Spleen (tissue), 13 donors: ENCODE measurements at places on chromosomes 2 and 18. TPM values are rescaled to one million over a fixed set of nuclear protein-coding genes. Genes with fewer than 3 reads are reported as not detected.

- no peak for DNase-seq
Observed at GRCh38 chr2:75415111-75415626, 145.6 kb downstream of the EVA1A start.

DNA sequence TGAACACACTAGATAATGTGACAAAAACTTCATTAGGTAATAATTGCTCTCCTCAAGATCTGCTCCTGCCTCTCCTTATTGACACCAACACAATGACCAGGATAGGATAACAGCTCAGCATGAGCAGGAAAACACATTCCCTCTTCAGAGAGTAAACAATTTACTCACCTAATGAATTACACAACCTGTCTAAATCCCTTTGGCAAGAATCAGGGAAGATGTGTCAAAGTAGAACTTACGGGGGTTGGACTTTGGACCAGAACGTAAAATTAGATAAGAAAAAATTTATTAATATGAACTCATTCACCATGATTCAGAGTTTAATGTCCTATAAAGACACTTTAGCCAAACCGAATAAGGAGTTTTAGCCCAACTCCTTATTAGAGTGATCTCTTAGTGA is 512.2 kb downstream of the SATB2 start:
- no peak for DNase-seq

DNA sequence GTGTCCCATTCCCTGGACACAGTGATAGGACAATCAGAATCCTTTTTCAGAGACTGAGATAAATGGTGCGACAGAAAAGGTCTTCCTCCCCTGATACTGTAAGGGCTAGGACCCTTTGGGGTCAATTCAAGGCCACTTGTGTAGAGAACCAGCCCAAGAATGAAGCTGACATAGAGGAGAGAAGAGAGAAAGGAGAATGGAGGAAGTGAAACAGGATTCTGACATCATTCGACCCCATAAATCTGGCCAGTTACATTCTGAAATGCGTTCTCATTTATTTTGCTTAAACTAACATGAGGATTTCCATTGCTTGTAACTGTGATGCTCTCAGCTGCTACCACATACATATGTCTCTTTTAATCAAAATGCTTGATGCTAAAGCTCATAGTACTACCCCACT is 148.1 kb downstream of the TMEM163 start:
- no peak for DNase-seq

DNA sequence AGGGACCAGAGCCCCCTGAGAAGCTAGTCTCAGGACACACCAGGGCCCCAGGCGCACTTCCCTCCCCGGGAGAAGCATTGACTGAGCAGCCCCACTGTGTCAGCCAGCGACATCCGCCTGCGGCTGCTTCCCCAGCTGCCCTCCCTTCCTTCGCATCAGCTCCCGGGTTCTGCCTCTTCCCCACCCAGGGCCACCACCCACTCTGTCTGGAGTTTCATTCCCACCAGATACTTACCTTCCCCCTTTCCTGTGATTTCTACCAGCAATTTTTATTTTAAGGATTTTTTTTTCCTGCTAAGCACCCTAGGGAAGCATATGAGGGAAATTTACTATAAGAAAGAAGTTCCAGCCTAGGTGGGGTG is 99.2 kb downstream of the SMAD7 start:
- DNase-seq: no peak

GRCh38 chr18:63199743-63200241 is 119.8 kb downstream of the BCL2 start:
- DNase-seq: no peak

DNA sequence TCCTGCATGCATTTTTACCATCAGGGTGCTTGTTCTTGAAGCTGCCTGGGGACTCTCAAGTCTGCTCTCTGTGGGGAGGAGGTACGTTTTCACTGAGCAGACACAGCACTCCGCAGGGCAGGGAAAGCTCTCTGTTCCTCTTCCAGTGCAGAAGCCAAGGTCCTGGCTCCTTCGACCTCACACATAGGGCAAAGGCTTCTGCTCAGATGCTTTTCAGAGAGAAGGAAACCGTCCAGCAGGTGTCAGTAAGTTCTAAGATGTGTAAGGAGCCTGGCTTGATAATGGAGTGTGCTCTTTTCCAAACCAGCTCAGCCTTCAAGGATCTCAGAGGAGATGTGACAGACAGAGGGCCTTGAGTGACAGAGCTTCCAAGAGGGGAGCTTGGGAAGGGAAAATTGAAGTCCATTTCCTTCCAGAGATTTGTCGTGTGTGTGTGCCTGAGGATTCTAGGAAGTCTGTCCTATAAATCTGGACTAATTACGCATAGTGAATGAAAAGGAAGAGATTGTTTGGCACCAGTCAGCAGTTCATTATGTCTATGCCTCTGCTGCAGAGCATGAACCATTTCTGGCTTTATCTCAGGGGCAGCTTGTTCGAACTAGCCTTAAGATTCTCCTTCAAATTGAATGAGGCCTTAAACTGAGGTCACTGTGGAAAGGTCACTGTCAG is 67.3 kb upstream of the UPP2 start:
- DNase-seq: no peak

GRCh38 chr2:171706152-171706803 is 19.0 kb downstream of the DYNC1I2 start:
- no peak for DNase-seq

Gene SRBD1
- 34.7 TPM for total RNA-seq

GRCh38 chr2:42102024-42102590 is 54.3 kb downstream of the PKDCC start:
- DNase-seq: peak; percentile 96

DNA sequence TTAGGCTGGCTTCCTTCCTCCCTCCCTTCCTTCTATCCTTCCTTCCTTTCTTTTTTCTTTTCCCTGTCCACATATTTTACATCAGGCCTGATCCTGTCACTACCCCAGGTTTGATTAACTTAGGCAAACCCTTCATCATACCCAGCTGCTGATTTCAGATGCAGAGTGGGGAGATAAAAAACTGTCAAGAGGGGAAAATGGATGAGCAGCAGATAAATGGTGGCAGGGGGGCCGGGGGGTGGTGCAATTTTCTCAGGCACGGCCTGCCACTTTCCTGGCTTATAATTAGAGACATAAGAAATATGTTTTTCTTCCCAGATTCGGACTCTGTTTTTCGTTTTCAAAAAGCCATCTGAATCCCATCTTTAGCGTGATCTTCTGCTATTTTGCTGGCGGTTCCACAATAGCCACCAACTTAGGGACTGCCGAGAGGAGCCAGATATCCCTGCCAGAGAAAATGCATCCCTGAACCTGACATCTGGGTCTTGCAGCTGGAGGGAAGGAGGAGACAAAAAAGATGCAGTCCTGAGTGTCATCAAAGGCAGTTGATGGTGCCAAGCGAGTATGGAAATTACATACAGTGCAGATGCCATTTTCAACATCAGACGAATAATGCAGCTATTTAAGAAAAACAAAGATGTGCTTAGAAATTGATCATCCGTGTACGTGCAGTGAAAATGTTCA is 49.9 kb downstream of the CXCR4 start:
- no peak for DNase-seq

Gene TMEM247
- not detected for total RNA-seq

- no peak for DNase-seq
Observed at GRCh38 chr2:16881122-16881521, 215.5 kb upstream of the CYRIA start.

Gene KLF7
- total RNA-seq: 26.2 TPM

Gene ITGB6
- total RNA-seq: not detected

Gene MC2R
- not detected for total RNA-seq

DNA sequence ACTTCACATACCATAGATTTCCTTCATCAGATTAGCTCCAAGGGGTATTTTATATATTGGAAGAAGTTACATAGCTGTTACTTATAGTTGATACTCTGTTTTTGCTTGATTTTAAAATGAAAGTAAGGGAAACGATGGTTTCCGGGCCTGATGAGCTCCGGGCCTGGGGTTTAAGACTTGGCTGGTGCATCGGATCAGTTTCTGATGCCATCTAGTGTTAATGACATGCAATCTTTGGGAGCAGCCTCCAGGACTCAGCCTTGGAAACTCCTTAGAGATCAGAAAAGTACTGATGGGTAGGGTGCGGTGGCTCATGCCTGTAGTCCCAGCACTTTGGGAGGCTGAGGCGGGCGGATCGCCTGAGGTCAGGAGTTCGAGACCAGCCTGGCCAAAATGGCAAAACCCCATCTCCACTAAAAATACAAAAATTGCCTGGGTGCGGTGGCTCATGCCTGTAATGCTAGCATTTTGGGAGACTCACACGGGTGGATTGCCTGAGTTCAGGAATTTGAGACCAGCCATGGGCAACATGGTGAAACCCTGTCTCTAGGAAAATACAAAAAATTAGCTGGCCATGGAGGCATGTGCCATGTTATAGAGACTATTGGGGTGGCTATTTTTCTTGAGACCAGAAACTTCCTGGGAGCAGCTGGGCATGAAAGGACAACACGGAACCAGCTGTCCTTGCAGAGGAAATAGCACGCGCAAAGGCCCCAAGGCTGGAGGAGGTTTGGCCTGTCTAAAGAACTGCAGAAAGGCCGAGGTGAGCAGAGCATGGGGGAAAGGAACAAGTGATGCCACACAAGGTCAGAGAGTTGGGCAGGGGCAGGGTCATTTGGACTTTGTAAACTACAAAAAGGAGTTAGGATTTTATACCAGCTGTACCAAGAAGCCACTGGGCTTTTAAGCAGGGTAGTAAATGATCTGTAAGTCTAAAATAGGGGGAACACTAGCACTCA is 46.9 kb upstream of the CNOT11 start:
- DNase-seq: no peak

DNA sequence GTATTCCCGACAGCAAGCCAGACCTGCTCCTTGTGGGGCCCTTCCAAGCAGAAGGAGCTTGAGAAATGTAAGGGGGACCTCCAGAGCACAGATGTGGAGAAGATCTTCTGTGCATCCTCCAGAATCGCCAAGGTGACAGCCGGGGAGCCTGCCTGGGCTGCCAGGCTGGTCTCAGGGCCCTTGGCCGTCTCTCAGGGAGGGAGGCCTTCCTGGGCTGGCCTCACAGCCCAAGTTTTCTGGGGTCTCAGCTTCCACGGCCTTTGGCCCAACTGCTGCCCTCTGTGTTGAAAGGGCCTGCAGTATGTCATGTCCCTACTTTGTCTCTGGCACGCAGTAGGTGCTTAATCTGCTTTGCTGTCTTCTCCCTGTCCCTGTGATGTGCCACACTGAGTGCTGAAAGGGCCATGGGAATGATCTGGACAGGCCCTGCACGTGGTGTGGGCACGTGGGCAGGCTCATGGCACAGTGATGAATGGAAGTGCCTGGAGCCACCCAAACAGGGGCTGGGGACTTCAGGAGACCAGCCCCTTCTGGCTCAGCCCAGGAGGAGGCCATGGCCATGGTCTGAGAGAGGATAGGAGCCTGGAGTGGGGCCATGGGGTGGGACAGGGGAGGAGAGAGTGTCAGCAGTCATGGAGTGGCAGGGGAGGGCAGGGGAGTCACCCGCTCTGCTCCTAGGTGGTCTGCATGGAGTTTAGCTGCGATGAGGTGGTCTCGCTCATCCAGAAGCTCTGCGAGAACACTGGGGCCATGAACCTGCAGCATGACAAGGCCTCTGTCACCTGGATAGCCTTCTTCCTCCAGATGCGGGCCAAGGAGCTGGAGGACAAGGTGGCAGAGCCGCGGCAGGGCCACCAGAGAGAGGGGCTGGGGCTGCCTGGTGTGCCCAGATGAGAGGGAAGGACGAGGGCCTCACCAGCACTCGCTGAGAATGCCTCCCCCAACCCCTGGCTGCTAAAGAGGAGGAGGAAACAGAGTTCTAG is 35.4 kb downstream of the HJURP start:
- peak; percentile 60 for DNase-seq

Gene GCFC2
- 13.1 TPM for total RNA-seq

Gene SCYGR4
- not detected for total RNA-seq

- DNase-seq: no peak
Observed at GRCh38 chr2:24083567-24084385, 858 bp downstream of the TP53I3 start.

Gene AGXT
- total RNA-seq: 4.3 TPM

Gene GALNT14
- 3.7 TPM for total RNA-seq

Gene UPP2
- not detected for total RNA-seq

Gene R3HDM1
- total RNA-seq: 26.1 TPM

GRCh38 chr18:28637897-28638296 is 461.0 kb upstream of the CDH2 start:
- DNase-seq: no peak

GRCh38 chr2:193943406-193943960 is 1713.5 kb upstream of the SLC39A10 start:
- DNase-seq: no peak

- DNase-seq: no peak
Observed at GRCh38 chr2:162435676-162436075, 91.7 kb downstream of the GCA start.

DNA sequence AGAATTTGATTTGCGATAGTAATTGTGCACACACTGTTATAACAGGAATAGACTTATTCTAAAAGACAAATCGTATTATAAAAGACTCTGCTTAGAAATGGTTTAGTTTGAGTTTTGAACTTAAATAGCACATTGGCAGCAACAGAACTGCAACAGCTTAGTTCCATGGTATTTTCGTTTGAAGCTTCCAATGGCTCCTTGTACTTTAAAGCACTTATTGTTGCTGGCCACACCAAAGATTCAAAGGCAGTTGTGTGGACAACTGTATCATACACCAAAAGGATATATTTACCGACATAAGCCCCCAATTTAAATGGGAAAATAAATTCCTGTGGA is 627 bp downstream of the WIPF1 start:
- DNase-seq: no peak

- no peak for DNase-seq
Observed at GRCh38 chr2:66790651-66791181, 355.8 kb downstream of the MEIS1 start.

Gene ST6GAL2
- total RNA-seq: not detected

GRCh38 chr2:79271456-79271855 is 111.9 kb upstream of the REG3A start:
- no peak for DNase-seq

DNA sequence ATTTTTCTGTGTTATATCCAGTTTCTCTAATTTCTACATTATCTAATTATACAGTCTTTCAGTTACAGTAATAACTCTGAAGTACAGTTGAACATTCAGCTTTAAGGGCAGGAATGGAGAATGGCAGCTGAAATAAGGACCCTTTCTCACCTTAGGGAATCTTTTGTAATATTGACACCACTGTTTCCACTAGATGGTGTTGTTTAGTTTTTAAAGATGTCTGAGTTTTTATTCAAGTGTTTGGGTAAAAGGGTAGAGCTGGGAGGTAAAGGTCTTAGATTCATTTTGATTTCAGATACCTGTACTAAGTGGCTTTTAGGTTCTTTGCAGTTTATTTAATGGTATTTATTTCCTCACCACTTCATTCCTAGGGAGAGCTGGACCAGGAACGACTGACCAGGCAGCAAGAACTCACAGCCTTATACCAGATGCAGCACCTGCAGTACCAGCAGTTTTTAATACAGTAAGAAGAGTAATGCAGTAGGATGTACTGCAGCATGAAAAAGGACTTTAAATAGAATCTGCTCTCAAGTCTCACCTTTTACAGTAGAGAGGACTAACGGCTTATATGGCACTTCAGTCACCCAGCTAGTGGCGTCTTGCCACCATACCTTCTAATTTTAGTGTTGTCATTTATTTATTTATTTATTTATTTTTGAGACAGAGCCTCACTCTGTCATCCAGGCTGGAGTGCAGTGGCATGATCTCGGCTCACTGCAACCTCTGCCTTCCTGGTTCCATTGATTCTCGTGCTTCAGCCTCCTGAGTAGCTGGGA is 33.2 kb upstream of the KCNJ13 start:
- DNase-seq: no peak

GRCh38 chr2:140929849-140930248 is 1201.0 kb downstream of the LRP1B start:
- no peak for DNase-seq

Gene BCL11A
- total RNA-seq: 92.7 TPM
